HFF-Myc (cell line): ENCODE measurements at places on chromosomes 4 and X.

- no peak for DNase-seq
Measured at GRCh38 chrX:65871671-65872311, 168.1 kb downstream of the VSIG4 start.

DNA sequence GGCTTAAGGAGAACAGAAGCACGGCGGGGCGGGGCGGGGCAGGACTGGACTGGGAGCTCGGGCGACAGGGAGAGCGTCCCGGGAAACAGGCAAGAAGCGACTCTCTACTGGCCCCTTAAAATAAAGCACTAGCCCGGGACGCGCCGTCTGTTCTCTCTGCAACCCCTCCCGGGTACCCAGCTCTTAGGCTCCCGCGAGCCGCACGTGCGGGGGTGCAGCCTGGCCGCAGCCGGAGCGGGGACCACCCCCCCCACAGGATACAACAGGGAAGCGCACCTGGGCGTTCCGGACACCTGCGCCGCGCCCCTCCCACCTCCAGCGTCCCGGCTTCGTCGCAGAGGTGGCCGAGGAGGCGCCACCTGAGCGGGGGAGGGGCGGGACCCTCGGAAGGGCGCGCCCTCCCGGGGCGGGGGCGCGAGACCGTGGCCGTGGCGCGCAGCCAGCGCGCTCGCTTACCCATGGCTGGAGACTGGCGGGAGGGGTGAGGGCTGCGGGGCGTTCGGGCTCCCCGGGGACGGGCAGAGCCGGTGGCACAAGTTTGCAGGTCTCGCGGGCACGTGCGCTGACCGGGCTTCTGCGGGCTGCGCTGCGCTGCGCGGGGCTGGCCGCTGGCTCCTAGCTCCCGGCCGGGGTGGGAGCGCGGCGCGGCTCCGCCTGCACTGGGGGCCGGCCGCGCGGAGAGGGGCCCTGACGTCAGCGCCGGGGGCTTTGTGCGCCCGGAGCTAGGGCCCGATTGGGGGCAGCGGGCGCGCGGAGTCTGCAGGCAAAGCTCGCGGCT lies 91.5 kb downstream of the GEMIN8 start:
- DNase-seq = no peak

GRCh38 chrX:131830400-131831184 lies 192.5 kb upstream of the STK26 start:
- DNase-seq = no peak

GRCh38 chrX:22634083-22634482 lies 361.4 kb downstream of the CBLL2 start:
- no peak for DNase-seq

- no peak for DNase-seq
Measured at GRCh38 chrX:12269484-12269883, 131.2 kb downstream of the FRMPD4 start.

DNA sequence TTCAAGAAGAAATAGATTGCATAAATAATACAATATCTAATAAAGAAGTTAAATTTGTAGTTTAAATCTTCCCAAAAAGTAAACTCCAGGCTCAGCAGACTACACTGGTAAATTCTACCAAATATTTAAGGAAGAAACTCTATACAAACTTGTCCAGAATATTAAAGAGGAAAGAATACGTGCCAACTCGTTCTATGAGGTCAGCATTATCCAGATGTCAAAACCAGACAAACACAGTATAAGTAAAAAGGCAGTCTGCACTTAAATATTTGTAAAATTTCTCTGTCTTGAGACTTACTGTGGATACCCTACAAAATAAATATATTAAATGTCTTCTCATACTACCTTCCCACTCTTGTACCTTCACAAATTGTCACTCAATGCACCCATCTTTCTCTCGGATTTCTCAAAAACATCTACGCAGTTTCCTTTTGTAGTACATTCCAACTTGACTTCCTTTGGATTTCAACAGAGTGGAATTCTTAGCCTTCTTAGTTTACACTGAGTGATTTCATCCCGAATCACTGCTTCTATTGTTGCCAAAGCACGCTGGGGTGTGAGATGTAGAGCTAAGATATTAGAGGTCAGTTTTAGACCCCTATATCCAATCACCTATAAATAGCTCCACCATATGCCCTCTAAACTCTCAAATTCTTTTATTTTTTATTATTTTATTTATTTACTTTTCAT lies 71.6 kb upstream of the MAB21L2 start:
- peak; percentile 16 for DNase-seq

- no peak for DNase-seq
Measured at GRCh38 chr4:69649629-69650028, 3.4 kb downstream of the UGT2A1 start.

GRCh38 chr4:67204441-67204840 lies 340.9 kb downstream of the CENPC start:
- DNase-seq = no peak

- DNase-seq = no peak
Measured at GRCh38 chrX:81259714-81260395, 58.0 kb downstream of the SH3BGRL start.

GRCh38 chrX:44422631-44423030 lies 79.2 kb upstream of the EFHC2 start:
- no peak for DNase-seq

DNA sequence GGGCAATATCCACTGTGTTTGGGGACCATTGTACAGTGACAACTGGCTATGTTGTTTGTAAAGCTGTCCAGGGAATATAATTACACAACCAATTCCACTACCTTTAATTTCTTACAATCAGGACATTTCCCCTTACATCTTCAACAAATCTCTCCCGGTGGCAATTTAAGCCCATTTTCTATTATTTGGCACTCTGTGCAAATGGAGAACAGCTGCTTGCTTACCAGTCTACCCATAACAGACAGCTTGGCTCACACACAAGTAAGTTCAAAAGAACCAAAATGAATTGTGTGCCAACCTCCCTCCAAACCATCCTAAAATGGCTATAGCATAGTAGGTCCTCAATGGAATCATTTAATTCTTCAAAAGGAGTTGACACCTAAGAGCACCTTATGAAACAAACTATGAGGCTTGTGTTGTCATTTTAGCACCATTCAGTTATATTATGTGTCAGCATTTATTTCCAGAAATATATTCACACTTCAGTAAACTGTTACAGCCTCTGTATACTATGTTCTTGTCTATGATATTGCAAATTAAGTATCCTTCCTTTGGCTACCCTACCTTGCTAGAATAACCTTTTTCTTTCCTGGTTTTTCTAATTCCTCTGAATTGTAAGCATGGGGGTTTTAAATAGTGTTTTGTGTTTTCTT lies 18.4 kb downstream of the GABRA4 start:
- no peak for DNase-seq

- DNase-seq = no peak
Measured at GRCh38 chr4:140743194-140743931, 12.8 kb downstream of the TBC1D9 start.

DNA sequence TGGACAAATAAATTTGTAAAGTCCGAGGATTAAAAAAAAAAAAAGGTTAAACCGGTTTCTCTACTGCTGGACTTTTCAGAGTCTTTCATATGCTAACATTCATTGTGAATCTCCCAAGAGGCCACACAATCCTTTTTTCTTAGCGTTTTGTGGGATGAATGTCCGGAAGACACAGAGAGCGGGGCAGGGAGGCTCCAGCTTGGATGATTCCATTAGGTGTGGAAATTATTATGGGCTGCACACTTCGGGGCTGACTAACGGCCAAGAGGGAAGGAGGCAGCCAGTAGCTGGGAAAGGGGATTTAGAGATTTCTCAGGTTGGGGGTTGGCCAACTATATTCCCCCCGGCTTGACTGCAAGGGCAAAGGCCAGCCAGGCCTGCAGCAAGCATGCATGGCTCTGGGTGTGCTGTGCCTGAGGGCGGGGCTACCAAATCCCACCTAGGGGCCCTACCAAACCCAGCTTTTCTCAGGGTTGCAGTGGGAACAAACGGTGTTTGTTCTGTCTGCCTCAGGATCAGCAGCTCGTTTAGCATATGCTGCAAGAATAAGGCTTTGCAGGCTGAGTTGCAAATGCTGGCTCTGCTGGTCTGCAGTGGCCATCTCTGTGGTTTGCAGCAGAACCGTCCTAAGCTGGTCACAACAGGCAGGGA lies 28.6 kb downstream of the NYX start:
- no peak for DNase-seq
